ENCODE measurements at places on chromosomes 16 and 17.

DNA sequence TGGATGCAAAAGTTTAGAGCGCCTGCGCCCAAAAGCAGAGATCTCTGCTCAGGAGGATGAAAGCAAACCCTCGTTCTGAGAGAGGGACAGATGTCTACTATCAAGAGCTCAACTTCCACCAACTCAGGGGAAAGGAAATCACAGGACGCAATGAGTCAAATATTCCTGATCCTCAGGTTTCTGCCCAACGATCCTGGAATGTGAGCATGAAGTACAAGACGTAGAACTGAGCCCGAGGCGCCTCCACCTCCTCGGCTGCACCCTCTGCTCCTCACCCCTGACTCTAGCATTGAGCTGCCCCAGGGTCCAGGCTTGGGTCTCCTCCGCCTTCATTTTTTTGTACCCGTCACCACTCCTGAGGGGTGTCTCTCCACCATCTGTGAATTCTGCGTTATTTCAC is 15.4 kb downstream of the IFT140 start:
- DNase-seq, result no peak

DNA sequence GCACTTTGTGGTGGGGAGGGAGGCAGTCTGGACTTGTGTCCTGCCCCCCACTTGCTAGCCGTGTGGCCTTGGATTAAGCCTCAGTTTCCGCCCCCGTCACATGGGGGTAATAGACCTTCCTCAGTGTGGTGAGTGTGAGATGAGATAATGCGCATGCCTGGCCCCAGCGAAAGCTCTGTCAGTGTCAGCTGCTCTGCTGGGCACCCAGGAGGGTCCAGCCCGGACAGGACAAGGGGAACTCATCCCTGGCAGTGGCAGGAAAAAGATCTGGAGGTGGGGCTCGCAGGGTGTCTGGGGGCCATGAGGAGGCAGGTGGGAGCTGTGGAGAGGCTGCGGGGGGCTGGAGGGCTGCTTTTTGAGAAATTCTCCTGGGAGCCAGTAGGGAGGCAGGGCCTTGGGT is 63.5 kb downstream of the SRCIN1 start:
- no peak for DNase-seq

DNA sequence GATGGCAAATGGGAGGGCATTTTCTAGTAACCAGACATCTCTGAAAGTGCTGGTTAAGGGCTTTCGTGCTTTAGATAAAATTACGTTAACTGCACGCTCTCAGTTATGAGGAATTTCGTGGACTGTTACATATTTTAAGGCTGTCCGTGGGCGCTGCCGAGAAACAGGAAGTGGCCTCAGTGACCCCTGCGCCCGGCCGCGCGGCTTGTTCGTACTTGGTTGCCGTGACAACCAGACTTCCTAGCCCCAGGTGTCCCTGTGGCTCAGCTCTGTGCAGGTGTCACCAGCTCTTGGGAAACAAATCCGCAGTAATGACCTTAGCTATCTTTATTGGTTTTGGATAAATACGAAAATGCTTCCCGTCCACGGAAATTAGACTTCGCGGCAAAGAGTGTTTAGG is 52.7 kb downstream of the LMF1 start:
- DNase-seq, result no peak

DNA sequence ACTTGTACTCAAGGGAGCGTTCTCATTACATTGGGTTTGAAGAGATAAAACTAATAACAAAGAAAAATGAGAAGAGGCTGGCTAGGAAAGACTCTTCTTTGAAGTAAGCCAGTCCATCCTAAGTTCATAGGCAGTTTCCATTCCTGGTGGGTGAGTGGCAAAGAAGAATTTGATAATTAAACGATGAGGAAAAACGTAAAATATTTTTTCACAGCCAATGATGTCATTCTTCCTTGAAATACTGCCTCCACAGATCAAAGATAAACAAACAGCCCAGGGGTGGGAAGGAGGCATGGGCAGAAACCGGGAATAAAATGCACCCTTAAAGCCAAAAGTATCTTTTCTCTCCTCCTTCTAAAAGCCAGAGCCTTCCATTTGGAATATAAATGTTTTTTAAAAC is 346.6 kb downstream of the PMP22 start:
- DNase-seq, result no peak

DNA sequence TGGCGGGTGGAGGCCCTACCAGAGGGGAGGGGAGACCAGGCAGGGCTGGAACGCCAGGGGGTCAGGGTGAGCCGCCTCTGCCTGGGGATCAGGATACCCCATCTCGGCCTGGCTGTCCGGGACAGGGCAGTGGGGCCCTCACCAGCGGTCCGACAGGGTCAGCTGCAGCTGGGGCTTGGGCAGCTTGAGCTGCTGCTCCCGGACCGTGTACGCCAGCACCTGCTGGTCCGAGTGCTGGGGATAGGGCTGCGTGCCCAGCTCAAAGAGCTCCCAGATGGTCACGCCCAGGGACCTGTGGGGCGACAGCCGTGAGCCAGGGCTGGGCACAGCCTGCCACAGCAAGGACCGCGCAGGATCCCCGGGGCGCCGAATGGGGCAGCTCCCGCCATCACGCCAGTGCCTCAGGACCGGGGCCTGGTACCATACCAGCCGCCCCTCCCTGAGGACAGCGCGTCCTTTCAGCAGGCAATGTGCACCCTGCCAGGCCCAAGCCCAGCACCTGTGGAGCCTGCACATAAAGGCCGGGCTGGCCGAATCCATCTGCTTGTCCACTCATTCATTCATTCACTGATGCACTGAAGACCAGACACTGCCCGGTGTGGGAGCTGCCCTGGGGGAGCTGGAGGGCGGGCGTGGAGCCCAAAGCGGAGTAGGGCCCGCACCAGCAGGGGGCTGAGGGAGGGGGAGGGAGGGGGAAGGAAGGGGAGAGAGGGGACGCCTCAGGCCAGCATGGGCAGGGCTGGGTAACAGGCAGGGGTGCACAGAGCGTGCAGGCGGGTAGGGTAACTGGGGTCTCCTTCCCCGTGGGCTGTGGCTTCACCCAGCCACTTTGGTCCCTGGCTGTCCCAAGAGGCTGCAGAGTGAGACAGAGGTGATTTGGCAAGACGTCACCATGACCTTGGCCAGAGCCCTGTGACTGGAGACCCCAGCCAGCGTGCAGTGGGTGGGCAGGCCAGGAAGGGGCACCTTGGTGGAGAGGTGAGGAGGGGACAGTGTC is 42.0 kb upstream of the PVALEF start:
- no peak for DNase-seq

GRCh38 chr16:3266873-3267537 is 10.6 kb upstream of the MEFV start:
- no peak for DNase-seq

DNA sequence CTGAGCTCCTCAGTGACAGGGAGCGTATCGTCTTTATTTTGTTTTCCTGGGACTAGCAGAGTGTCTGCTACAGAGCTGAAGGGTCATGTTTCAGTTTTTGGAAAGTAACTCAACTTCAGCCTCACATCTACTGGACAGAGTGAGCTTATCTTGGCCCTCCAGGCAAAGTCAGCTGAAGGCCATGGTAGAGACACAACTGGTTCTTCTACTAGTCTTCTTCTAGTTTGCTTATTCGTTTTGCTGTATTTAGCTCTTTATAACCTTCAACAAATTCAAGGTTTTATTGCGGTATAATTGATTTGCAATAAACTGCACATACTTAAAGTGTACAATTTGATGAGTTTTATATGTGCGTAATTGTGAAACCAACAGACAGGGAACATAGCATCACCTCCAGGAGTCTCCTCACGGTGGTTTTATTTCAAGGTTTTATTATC is 6.1 kb upstream of the PRKCA start:
- no peak for DNase-seq

GRCh38 chr17:59839651-59840328 is 53.0 kb downstream of the TUBD1 start:
- DNase-seq, result no peak

DNA sequence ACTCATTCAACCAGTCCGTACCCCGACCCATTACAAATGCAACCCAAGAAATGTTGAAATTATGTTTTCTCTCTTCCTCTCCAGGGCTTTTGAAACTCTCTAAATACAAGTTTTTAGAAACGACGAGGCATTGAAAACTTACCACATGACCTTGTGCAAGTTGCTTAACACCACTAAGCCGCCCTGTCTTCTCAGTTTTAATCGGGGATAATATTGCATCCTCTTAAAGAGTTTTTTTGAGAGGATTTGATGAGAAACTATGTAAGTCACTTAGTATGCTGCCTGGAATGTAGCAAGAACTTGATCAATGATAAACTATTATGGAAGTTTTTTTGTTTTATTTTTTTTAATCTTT is 149.0 kb upstream of the FAM20A start:
- no peak for DNase-seq

GRCh38 chr16:8631373-8631772 is 9.9 kb downstream of the METTL22 start:
- DNase-seq, result no peak

- DNase-seq, result no peak
These were observed 1.3 kb downstream of the HGS start for GRCh38 chr17:81685108-81685507.

GRCh38 chr16:80604600-80605355 is 64.0 kb downstream of the DYNLRB2 start:
- no peak for DNase-seq

GRCh38 chr16:1979271-1980029 is 1.8 kb downstream of the NOXO1 start:
- no peak for DNase-seq

DNA sequence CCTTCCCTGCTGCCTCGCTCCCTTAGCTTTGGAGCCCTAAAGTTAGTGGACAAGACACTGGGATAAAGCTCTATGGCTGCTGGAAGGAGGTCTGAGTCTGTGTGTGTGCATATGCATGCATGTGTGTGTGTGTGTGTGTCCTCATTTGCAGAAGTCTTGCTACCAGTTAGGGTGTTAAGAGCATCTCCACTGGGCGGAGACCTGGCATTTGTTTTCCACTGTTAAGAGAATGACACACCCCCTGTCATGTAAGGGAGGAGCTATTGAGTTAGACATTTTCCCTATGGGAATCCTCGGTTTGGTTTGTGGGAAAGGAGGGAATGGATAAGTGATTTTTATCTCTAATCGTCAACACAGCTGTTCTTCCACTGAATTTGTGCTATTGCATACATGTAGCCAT is 24.8 kb upstream of the ARHGAP23 start:
- DNase-seq, result no peak
